A172 (cell line): ENCODE measurements at places on chromosomes 2 and 18. TPM values are rescaled to one million over a fixed set of nuclear protein-coding genes. Genes with fewer than 3 reads are reported as not detected.
A peak's percentile ranks its signal among the peaks of the same experiment; 100 is the strongest.

Gene CPO
- not detected in 2 replicates for total RNA-seq

GRCh38 chr2:64846177-64846576 is 143.0 kb upstream of the SLC1A4 start:
- no peak for DNase-seq

Gene LINC00305
- not detected in 2 replicates for total RNA-seq

DNA sequence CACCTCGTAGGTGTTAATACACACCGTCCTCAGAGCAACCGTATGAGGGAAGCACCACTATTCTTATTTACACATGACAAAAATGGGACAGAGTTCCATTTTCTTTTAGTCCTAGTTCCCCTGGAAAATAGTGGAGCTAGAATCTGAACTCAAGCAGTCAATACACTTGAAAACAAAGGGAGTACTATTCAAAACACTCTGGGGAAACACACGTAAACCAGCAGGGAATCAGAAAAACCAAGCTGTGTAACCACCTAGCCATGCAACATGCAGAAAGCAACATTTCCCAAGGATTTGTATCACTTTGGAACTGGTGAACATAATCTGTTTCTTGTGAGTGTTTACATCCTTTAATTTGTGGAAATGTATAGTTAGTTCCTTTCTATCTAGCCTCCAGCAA is 208.2 kb downstream of the UBE2E3 start:
- no peak for DNase-seq

Gene CLHC1
- total RNA-seq = 7.2 and 16.2 TPM in 2 replicates

Gene CYP27A1
- 0.07 TPM in 1 of 2 replicates, not detected in the other for total RNA-seq

DNA sequence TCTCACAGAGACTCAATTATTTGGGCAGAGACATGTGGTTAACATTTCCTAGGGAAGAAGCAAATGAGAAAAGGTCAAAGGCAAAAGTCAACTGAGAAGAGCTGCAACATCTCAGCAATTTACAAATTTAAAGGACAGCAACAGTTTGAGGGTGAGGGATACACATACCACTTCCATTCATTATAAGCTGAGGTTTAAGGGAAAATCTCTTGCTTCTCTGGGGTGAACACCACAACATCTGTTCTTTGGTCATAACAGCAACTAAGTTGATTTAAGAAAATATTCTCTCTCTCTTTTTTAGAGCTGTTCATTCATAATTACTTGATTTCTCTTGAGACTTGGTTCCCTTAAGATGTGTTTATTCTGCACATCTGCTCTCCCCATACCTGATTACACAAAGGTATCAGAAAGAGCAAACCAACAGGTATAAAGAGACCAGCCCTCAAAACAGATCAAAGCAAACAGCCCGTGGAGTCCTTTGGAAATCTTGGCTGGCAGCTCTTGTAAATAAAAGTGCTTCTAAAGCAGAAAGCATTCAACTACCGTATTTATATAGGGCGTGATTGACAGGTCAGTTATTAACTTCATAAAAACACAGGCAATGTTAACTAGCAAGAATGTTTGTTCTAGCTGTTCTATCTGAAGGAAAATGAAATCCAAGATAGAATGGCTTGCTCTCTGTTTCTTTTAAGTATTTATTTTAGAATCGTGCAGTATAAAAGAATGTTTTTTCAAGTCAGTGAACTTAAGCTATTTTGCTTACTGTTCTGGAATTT is 132.8 kb downstream of the THADA start:
- DNase-seq = no peak

GRCh38 chr2:223488814-223489213 is 113.3 kb downstream of the SCG2 start:
- DNase-seq = peak; percentile 92

GRCh38 chr2:75268112-75268511 is 68.8 kb upstream of the TACR1 start:
- no peak for DNase-seq

Gene CTLA4
- total RNA-seq = not detected in 2 replicates

Gene CROCC2
- 0.02 TPM in 1 of 2 replicates, not detected in the other for total RNA-seq

- DNase-seq = no peak
Measured at GRCh38 chr2:60149176-60149575, 404.3 kb downstream of the BCL11A start.

DNA sequence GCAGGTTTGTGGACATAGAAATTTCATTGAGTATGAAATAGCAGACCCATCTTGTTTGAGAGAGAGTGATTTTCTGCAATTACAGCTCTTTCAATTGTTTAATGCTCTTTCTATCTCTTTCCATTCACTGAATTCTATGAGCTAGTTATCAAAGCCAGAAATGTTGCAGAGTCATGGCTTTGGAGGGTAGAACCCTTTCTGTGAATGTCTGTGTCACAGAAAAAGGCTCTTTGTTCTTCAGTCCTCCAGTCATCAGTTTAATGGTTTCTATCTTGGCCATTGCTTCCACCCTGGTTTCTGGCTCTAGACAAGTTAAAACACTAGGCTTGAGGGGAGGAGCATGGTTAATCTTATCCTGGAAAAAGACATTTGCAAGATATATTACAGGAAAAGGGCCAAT is 655.0 kb downstream of the STK39 start:
- no peak for DNase-seq

Gene STAT4
- 0.55 and 0.93 TPM in 2 replicates for total RNA-seq

DNA sequence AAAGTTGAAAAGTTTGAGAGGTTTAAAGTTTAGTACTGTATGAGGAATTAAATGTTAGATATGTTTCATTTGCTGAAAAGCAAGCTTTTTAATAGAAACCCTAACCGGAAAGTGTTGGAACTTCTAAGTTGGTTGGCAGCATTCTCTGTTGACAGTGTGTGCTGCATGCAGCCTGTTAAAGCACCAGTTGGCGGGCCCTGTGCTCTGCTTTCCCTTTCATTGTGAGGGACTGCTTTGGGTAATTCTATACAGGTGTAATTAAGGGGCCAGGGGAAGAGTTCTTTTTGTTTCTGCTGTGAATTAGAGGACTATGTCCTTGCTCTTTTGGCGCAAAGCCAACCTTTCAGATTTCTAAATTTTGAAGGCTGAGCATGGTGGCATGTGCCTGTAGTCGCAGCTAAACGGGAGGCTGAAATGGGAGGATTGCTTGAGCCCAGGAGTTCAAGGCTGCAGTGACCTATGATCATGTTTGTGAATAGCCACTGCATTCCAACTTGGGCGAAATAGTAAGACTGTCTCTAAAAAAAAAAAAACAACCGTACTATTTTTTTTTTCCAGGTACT is 20.1 kb downstream of the PLEKHB2 start:
- DNase-seq = no peak

DNA sequence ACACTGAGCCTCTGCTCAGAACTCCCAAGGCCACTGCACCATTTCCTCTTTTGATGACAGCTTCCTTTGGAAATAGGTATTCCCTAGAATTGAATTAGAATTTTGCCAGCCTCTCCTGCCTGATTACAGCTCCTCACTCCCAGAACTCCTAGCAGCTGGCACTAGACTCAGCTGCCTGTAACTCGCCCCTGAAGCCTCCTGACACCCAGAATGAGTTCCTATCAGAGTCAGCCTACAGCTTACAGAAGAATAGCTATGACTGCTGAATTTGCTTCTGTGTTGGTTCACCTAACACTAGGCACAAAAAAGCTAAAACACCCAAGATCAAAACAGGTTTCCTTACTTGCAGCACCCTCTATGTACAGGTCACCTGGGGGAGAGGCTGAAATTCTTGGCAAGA is 108.2 kb upstream of the PTPRM start:
- no peak for DNase-seq

Gene KATNAL2
- total RNA-seq = 3.7 and 5.1 TPM in 2 replicates

- no peak for DNase-seq
Measured at GRCh38 chr2:30421026-30421603, 25.9 kb upstream of the LCLAT1 start.

Gene LYPD1
- 28.6 and 30.8 TPM in 2 replicates for total RNA-seq

GRCh38 chr2:128630974-128631697 is 312.5 kb upstream of the HS6ST1 start:
- no peak for DNase-seq

DNA sequence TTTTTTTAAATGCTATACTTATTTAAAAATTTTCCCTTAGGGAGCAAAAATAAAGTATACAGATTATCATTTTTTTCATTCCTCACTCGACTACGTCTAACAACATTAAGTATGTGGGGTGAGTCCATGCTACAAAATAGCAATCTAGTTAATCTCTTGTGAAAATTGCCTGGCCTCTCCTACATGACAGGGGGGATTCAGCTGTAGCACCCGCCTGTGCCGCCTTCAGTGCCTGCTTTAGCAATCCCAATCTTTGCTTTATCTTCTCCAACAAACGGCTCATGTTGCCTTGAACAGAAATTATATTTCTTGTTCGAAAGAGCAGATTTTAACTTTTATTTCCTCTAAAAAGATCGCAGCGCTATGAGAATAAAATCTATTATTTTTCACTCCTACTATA is 2.4 kb upstream of the SOX11 start:
- DNase-seq = no peak

DNA sequence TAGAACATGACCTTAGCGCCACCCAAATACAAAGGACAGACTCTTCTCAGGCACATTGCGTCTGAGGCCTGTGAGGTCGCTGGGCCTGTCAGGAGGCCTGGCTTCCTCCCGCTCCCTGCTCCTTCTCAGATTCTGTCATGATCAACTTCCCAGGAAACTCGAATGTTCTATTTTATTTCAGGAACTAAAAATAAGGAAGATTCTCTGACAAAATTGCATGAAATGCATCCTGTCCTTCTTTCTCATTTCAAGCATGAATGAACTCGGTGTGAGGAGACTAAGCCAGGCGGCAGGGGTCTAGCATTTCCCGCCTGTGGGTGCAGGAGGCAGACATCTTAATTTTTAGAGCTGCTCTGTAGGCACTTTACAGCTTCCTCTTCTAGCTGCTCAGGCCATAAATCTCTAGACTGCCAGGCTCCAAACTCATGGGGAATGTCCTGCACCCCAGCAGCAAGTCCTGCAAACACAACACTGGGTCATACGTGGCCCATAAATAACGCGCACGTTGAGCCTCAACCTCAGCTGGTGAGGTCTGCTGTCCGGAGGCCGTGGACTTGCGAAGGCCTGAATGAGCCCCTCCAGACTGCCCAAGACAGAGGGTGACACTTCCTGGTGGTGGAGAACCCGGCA is 109.7 kb upstream of the ZNF236 start:
- DNase-seq = no peak
